Thyroid gland (tissue), 4 donors: ENCODE measurements at places on chromosomes 3 and 15. TPM values are rescaled to one million over a fixed set of nuclear protein-coding genes. Genes with fewer than 3 reads are reported as not detected.

Gene ASB14
- not detected for total RNA-seq

Gene TRAT1
- 1.6 TPM for total RNA-seq

Gene GAP43
- total RNA-seq: not detected

Gene LEKR1
- 7.5 TPM for total RNA-seq

Gene ADAM10
- 112 TPM for total RNA-seq

Gene SLC22A13
- 0.54 TPM for total RNA-seq

Gene SERINC4
- total RNA-seq: not detected

Gene NUTM1
- total RNA-seq: 0.13 TPM

Gene GNAT1
- not detected for total RNA-seq

Gene CKMT1B
- total RNA-seq: 31.0 TPM

DNA sequence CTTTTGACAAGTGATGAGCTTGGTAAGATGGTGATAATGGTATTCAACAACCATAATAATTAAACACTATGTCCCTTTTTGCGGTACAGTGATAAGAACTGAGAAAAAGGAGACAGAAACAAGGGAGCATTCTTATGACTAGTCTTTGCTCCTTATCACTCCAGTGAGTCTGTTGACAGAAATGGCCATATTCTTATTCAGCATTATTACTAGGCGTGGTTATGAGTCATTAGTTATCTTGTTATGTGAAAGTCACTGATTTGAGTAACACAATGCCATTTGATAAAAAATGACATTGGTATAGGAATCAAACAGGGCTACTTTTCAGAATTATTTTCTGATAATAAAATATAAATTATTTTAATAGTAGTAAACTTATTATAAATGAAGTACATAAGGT is 193.5 kb downstream of the C3orf38 start:
- no peak overlapping the region for H3K4me3 ChIP-seq
- no peak overlapping the region for H3K27ac ChIP-seq
- no peaks in the 10 kb centered on the region for H3K27me3 ChIP-seq

- H3K27me3 ChIP-seq: no peaks in the 10 kb centered on the region
- no peaks in the 10 kb centered on the region for H3K4me1 ChIP-seq
- DNase-seq: peak; percentile 23
- H3K27ac ChIP-seq: no peak overlapping the region
- no peak overlapping the region for H3K4me3 ChIP-seq
Measured at GRCh38 chr3:10950476-10951294, 41.9 kb upstream of the SLC6A1 start.

DNA sequence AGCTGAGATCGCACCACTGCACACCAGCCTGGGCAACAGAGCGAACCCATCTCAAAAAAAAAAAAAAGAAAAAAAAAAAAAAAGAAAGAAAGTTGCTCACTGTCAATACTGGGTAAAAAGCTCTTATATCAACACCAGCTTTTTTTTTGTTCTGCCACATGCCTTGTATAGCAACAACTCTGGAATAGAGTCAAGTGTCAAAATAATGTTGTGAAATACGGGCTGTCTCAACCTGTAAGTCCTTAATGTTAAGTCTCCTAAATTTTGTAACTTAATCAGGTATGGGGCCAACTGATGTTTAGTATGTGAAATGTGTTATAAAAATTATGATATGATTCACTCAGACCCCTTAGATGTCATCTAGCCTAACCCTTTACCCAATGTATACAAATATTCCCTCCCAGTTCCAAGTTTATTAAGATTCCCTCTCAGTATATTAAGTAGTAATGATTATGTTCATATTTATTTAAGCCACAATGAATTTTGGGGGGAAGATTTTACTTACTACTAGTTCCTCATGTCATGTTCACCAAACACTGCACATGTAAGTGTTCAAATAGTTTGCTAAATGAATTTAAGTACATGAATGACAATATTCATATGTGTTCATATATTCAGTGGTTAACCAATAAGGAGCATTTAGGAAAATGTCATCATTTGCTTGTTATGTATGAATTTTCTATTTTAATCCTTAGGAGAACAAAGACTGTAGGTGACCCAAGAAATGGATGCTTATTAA is 52.2 kb downstream of the GPR160 start:
- DNase-seq: no peak
- H3K36me3 ChIP-seq: peaks cover 9% of the 10 kb centered on the region
- H3K27ac ChIP-seq: peak overlapping the region; percentile 40

DNA sequence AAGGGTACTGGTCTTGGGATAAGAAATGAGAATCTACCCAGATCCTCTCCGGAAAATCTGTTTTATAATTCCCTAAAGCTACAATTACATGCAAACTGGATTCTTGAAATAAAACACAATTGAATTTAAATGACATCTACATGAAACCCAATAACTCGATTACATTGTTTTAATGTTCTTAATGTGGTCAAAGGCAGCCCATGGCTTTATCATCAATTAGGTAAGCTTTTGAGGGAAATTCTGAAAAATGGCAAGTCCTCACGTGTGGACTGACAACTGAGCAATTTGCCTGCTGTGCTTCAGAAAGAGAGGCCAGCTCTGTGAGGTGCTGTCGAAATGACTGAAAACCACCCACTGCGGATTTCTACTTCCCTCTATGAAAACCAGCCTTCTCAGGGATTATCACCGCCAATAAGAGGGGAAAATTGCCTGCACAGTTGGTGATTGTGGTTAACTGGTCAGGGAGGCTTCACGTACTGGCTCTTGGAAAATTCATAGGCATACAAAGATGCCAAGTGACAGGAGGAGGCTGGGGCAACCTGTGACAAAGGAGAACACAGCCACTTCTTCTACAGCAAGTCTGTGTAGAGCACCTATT is 200.8 kb upstream of the SLCO3A1 start:
- H3K4me1 ChIP-seq: no peaks in the 10 kb centered on the region
- no peak overlapping the region for H3K27ac ChIP-seq
- no peaks in the 10 kb centered on the region for H3K36me3 ChIP-seq
- H3K27me3 ChIP-seq: no peaks in the 10 kb centered on the region
- no peak overlapping the region for H3K4me3 ChIP-seq

DNA sequence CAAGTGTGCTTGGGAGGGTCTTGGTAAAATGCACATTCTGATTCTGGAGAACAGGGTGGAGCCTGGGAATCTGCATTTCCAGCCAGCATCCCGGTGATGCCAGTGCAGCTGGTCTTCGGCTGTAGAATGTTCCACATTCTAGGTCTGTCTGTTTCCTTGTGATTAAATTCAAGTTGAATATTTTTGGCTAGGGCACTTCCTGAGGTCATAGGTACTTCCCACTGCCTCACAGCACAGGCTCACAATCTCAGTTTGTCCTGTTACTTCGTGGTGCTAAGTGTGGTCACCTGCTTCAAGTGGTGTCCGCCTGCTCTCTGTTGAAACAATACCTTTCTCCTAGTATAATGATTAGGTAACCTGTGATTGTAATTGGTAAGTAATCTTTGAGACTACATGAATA is 40.1 kb downstream of the FLNB start:
- no peaks in the 10 kb centered on the region for H3K36me3 ChIP-seq
- peak overlapping the region; percentile 96 for H3K27ac ChIP-seq
- peak; percentile 88 for DNase-seq

GRCh38 chr3:73332558-73332957 is 271.1 kb downstream of the EBLN2 start:
- no peaks in the 10 kb centered on the region for H3K36me3 ChIP-seq
- H3K27ac ChIP-seq: no peak overlapping the region
- H3K4me3 ChIP-seq: no peak overlapping the region

DNA sequence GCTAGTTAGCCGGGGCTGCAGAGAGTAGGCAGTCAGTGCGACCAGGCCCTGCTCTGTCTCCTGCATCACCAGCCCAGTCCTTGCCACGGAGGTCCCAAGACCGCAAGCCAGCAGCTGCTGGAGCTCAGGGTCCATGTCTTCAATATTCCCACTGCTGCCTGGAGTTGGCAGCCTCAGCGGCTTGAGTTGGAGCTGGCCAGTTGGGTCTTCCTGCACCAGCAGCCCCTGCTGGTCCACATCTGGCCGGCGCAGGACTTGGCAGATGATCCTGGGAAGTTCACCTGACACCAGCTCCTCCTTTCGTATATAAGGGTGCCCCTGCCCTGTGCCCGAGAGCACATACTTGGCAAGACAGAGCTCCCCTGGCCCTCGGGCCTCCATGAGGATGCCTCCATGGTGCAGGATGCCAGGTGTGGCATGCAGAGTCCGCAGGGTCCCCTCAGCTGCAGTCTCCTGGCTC is 5.7 kb downstream of the XIRP1 start:
- peaks cover 18% of the 10 kb centered on the region for H3K4me1 ChIP-seq
- H3K27ac ChIP-seq: no peak overlapping the region
- DNase-seq: no peak
- no peaks in the 10 kb centered on the region for H3K27me3 ChIP-seq

DNA sequence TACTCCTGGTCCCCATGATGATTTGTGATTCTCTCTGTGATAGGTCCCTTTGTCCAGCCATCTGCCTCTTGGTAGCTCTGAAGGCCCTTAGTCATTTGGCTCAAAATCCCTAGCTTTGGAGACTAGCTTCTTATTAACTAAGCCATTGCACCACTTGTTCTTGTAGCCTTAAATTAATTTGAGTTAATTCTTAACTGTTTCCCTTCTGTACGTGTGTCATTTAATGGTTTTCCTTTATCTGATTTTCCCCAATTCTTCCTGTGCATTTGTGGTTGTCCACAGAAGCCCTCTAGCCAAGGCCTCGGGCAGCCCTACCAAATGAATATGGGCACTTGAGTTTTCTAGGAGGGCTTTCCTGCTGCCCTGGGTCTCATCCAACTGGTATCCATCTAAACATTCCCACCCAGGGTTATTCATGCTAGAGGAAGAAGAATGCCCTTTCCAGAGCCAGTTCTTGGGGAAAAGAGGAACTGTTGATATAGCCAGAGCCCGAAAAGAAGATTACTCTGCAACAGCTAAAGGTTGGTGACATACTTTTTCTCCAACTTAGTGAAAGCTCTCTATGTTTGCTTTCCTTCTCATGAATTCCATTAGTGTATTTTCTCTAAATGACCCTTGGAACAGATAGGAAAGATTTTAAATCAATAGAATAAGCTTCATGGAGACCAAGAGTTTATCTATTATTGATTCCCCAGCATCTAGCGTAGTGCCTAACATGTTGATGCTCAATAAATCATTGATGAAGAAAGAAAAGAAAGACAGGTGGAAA is 44.2 kb upstream of the ZBTB38 start:
- H3K27ac ChIP-seq: no peak overlapping the region
- H3K4me3 ChIP-seq: no peak overlapping the region
- H3K4me1 ChIP-seq: no peaks in the 10 kb centered on the region
- H3K36me3 ChIP-seq: no peaks in the 10 kb centered on the region

DNA sequence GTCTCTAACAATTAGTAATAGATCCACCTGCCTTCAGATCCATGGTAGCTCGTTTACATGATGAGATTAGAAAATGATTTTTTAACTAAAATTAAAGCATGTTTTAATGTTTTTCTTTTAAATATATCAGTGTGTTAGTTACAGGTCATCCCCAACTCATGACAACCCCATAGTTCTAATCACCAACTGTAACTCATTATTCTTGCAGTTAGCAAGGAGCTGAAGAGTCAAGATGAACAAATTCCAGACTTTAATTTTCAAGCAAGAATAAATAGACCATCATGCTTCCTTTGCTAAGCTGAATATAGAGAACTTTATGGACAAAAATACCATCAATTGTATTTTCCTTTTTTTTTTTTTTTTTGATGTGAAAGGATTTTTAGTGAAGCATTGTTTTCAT is 101.1 kb downstream of the TOP2B start:
- no peak for DNase-seq
- H3K4me3 ChIP-seq: no peak overlapping the region
- peaks cover 9% of the 10 kb centered on the region for H3K4me1 ChIP-seq
- no peaks in the 10 kb centered on the region for H3K36me3 ChIP-seq

DNA sequence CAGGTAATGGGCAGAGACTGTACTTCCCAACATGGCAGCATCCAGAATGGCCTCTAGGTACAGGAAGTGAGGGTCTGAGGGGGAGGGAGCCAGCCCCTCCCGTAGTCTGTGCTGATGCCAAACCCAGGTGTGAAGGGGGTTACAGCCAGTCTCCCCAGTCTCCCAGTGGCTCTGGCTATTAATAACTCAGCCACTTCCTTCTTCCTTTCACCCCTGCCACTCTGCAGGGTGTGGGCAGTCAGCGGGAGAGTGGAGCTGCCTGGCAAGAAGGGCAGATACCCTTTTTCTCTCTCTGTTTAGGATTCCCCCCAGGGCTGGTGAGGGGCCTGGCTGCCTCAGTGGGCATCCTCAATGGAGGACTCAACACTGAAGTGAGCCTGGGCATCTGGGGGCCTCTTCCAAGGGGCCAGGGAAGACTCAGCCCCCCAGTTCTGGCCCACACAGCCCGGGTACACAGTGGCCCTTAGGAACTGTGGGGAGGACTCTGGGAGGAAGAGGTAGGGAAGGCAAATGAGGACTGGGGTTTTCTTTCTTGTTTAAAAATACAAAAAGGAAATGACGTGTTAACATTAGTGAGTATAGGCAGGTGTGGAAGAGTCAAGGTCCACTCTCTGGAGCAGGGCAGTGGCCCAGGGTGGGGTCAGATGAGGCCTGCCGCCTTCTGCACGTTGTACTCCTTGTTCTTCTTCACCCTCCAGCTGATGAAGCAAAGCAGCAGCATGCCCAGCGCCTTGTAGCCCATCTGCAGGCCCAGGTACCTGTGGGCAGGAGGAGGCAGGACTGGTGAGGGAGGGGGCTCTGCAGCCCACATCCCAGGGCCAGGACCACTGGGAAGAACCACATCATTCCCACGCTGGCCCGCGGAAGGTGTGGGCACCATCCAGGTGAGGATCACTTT is 38.6 kb upstream of the RAB6B start:
- DNase-seq: no peak
- no peak overlapping the region for H3K4me3 ChIP-seq
- H3K4me1 ChIP-seq: no peaks in the 10 kb centered on the region
- no peaks in the 10 kb centered on the region for H3K36me3 ChIP-seq
- H3K27me3 ChIP-seq: no peaks in the 10 kb centered on the region

- no peak overlapping the region for H3K27ac ChIP-seq
- no peak overlapping the region for H3K4me3 ChIP-seq
- DNase-seq: no peak
- H3K27me3 ChIP-seq: no peaks in the 10 kb centered on the region
Measured at GRCh38 chr3:156694536-156694935, 20.1 kb downstream of the TIPARP start.

GRCh38 chr3:150373234-150373875 is 34.7 kb upstream of the TSC22D2 start:
- H3K4me3 ChIP-seq: no peak overlapping the region
- DNase-seq: no peak
- H3K36me3 ChIP-seq: no peaks in the 10 kb centered on the region
- no peak overlapping the region for H3K27ac ChIP-seq
- H3K27me3 ChIP-seq: no peaks in the 10 kb centered on the region

DNA sequence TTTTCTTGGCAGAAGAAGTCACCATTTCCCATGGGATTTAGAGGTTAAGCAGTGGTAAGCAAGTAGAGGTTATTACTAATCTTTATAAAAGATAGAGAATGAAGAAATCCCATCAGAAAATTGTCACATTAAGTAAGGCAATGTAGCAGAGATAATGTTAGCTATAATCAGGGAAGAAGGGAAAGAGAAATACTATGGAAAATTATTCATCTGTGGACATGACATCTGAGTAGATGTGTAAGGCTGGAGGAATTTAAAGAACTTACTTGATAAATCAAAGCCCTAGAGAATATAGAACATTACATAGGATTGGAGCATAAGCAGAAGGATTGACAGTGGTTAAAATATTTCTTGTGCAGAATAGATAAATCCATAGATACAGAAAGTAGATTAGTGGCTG is 553.1 kb upstream of the CBLB start:
- H3K36me3 ChIP-seq: no peaks in the 10 kb centered on the region
- DNase-seq: no peak
- H3K27ac ChIP-seq: no peak overlapping the region
- no peak overlapping the region for H3K4me3 ChIP-seq
- no peaks in the 10 kb centered on the region for H3K4me1 ChIP-seq
- H3K27me3 ChIP-seq: no peaks in the 10 kb centered on the region
